ENCODE measurements at places on chromosomes 6 and 20. TPM values are rescaled to one million over a fixed set of nuclear protein-coding genes. Genes with fewer than 3 reads are reported as not detected.

Gene SDHAF4
- 14.3 TPM for total RNA-seq

Gene TAGAP
- 183 TPM for total RNA-seq

Gene RBM24
- not detected for total RNA-seq

Gene CLDN20
- total RNA-seq: 0.21 TPM

DNA sequence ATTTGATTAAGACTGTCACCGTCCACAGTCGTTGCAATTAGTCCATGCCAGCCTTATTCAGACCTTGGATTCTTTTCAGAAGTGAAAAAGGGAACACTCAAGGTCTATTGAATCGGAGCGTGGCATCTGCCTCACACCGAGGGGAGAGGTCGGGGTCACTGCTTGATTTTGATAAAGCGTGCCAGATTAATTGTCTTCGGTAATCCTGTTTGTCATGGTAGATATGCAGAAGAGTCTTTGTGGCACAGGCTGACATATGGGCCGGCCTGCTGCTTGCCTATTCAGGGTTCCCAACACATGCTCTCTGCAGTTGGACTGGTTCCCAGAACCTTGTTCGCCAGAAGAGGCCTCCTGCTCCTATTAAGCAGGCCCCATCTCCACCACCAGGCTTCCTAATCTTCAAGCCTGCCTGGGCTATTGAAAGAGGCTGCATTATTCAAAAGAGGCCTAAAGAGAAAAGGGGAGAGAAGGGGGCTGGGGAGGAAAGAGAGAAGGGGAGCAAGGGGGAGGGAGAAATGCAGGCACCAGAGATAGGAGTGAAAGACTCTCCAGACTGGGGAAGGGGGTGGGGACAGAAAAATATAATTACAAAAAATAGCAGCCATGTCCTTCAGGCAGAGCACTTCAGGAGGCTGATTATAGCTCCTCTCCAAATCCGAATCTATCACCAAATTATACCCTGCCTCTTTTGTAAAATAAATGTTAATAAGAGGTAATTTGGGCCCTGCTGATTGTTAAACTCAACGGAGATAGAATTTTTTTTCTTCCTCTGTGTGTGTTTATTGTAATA is 611.3 kb downstream of the HDGFL1 start:
- DNase-seq: no peak

DNA sequence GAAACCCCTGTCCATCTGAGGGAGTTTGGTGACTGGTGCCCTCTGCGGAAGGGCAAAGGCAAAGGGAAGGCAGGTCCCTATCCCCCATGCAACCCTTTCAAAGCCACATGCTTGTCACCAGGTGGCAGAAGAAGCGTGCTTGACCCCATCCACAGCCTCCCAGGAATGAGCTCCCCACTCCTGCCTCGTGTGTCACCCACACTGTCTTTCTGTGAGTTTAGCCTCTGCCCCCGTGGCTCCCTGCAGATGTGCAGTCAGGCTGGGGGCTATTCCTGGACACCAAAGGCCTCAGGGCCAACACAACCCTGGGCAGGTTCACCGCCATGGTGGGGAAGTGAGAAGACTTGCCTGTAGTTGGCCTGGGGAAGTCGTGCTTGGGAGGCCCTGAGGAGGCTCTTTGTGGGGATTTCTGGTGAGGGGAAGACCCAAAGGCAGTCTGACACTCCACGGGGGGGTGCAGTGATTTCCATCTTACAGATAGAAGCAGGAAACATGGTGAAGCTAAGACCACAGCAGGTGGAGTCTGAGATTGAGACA is 16.6 kb upstream of the PCMTD2 start:
- no peak for DNase-seq

GRCh38 chr6:167543602-167544497 is 219.0 kb downstream of the TTLL2 start:
- no peak for DNase-seq

DNA sequence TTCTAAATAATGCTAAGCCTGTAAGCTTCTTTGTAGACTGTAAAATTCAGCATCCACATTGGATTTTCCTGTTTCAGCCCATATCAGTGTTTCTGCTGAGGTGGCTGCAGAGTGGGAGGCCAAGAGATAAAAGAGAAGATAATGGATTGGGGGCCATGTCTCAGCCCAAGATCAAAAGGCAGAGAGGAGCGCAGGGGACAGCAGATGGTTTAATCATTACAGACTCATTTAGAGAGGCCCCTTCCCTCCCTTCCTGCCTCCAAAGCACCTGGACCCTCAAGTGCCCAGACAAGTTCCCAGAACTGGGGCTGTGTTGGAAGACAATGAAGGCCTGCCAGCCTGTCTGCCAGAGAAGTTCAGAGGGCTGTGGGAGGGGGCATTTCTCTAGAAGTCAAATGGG is 20.4 kb upstream of the CTNNBL1 start:
- no peak for DNase-seq

DNA sequence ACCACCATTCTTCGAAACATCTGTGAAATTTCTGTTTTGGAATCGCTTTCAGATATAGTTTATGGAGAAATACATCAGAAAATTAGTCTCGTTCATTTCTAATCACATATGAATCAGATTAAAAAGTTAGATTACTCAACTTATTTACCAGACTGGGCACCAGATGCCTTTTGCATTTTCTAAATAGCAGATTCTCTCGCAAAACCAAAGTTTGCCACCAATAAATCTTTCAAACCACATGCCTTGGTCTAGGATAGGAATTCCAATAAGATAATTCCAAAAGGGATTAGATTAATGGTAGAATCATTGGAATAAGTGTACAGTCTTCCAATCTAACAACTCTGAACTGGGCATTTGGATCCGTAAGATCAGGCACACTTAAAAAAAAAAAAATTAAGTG is 160.4 kb upstream of the TAB2 start:
- peak; percentile 31 for DNase-seq

DNA sequence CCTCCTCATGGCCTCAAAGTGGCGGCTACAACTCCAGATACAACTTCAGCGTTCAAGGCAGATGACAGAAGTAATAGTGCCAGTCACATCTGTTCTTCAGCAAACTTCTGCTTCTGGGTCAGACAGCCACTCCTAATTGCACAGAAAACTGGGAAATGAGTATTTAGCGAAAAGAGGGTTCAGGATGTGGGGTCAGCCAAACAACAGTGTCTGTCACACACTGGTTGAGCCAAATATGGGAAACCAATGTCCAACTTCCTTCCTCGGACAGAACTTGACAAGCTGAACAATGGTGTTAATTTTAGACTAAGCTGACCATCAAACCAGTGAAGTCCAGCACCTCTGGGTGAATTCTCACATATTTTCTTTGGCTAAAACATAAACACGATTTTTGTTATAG is 22.1 kb downstream of the NUDT3 start:
- no peak for DNase-seq

GRCh38 chr6:74956559-74957428 is 249.1 kb downstream of the COL12A1 start:
- DNase-seq: no peak

GRCh38 chr20:10665027-10665561 is 8.7 kb downstream of the JAG1 start:
- DNase-seq: no peak

DNA sequence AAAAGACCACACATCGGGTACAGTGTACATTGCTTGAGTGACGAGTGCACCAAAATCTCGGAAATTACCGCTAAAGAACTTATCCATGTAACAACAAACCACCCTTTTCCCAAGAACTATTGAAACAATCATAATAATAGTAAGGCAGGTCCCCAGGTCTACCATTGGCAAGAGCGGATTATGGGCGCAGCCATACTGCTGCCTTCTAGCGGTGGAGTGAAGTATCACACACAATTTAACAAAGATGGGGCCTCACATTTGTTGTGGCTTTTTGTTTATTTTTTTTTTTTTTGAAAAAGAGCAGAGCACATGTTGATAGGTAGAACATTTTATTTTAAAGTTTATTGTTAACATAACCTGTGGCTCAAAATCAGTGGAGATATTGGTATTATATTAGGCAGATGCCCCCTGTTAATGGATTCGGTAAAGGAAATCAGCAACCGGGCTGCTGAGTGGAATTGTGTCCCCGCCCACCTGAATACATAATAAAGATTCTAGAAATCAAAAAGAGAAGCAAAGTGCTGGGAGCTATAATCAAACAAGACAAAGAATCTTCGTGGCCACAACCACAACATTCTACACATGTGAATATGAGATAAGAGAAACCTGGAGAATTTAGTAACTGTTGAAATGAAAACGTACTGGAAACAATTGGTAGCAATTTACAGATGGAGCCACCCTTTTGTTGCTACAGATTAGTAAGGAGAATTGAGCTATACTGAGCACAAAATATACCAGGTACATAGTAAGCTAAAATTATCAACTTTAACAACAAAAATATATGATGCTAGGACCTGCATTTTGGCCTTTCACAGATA is 94.2 kb upstream of the EXOC2 start:
- DNase-seq: peak; percentile 68

Measured in activated CD4-positive, alpha-beta T cell treated with anti-CD3 and anti-CD28 coated beads, Interleukin-2, amount 10 ng/mL, durations not matched to agents 24 days and 14 days (primary cell).